ENCODE measurements at places on chromosomes 3 and 15. TPM values are rescaled to one million over a fixed set of nuclear protein-coding genes. Genes with fewer than 3 reads are reported as not detected.

The PLEKHO2 gene
- polyA plus RNA-seq, result 40.3 TPM

- H3K27ac ChIP-seq, result no peak overlapping the region
- H3K36me3 ChIP-seq, result no peaks in the 10 kb centered on the region
- no peak overlapping the region for H3K4me3 ChIP-seq
- no peaks in the 10 kb centered on the region for H3K27me3 ChIP-seq
- DNase-seq, result no peak
- peaks cover 10% of the 10 kb centered on the region for H3K4me1 ChIP-seq
Observed at GRCh38 chr15:79811406-79812405, 85.1 kb downstream of the MTHFS start.

DNA sequence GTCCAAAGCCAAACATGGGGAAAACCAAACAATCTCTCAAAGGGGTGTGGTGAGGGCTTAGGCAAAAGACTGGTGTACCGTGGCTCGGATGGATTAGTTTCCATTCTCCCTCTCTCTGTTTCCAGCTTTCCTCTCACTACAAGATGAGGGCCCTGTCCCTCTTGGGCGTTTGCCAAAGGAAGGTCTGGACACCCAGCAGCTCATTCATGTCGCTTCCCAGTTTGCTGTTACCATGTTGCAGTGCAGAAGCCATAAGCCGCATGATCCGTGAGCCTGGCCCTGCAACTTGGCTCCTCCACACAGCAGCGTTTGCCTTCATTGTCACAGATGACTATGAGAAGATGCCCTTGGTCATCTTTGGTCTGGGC, 92.2 kb downstream of the APBA2 start:
- H3K4me3 ChIP-seq, result no peak overlapping the region
- DNase-seq, result no peak
- no peaks in the 10 kb centered on the region for H3K36me3 ChIP-seq

DNA sequence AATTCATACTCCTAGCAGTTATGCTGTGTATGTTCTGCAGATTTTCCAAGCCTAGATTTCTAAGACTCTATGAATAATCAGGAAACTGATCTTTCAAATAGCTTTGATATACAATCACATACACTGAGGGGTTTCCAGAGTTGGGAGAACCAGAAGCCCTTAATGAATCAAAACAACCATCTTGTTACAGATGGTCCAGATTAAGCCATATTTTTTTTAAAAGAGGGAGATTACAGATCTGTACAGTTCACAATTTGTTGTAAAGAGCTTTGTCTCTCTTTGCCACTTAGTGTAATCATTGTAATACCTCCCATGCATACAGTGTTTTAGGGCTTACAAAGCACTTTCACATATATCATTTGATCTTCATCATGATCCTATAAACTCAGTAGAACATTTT, 47.7 kb downstream of the CADPS start:
- no peak for DNase-seq
- no peaks in the 10 kb centered on the region for H3K4me1 ChIP-seq
- no peaks in the 10 kb centered on the region for H3K36me3 ChIP-seq
- no peaks in the 10 kb centered on the region for H3K27me3 ChIP-seq
- H3K4me3 ChIP-seq, result no peak overlapping the region

GRCh38 chr15:69668039-69668705, 215.6 kb downstream of the RPLP1 start:
- H3K36me3 ChIP-seq, result no peaks in the 10 kb centered on the region
- H3K4me1 ChIP-seq, result peaks cover 54% of the 10 kb centered on the region

- no peaks in the 10 kb centered on the region for H3K27me3 ChIP-seq
- H3K36me3 ChIP-seq, result peaks cover 20% of the 10 kb centered on the region
- no peak overlapping the region for H3K4me3 ChIP-seq
- H3K27ac ChIP-seq, result no peak overlapping the region
Observed at GRCh38 chr15:65630760-65631159, 9.0 kb downstream of the SLC24A1 start.

GRCh38 chr3:143514874-143515273, 333.4 kb downstream of the SLC9A9 start:
- no peak overlapping the region for H3K4me3 ChIP-seq
- H3K36me3 ChIP-seq, result no peaks in the 10 kb centered on the region
- H3K27me3 ChIP-seq, result no peaks in the 10 kb centered on the region
